ENCODE measurements at places on chromosomes 13 and 19. TPM values are rescaled to one million over a fixed set of nuclear protein-coding genes. Genes with fewer than 3 reads are reported as not detected.

DNA sequence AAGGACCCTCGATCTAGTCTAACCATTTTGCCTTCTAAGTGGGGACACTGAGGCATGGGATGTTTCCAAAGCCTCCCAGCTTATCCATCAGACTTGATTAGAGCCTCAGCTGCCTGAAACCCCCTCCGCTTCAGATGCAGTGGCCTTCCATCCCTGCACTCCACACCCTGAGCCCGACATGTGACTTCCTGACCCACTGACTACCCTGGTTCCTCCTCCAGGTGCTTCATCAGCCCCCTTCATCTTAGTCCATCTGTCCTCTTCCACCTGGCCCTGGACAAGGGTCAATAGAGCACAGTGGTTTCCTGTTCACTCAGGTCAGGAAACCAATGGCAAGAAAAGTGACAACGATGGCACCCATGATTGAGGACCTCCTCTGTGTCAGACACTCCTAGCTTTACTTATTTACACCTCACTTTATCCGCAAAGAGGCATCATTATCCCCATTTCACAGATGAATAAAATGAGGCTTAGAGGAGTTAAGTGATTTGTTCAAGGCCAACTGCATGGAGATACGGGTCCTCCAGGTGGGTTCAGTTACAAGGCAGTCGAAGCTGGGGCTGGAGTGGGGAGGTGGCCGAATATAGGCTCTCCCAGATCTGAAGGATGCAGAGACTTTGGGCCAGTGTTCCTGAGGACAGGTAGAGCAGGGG is 81.6 kb upstream of the TM9SF2 start:
- no peak for DNase-seq

MBD3L3 gene
- total RNA-seq: not detected

ASF1B gene
- total RNA-seq: 4.4 TPM

DNA sequence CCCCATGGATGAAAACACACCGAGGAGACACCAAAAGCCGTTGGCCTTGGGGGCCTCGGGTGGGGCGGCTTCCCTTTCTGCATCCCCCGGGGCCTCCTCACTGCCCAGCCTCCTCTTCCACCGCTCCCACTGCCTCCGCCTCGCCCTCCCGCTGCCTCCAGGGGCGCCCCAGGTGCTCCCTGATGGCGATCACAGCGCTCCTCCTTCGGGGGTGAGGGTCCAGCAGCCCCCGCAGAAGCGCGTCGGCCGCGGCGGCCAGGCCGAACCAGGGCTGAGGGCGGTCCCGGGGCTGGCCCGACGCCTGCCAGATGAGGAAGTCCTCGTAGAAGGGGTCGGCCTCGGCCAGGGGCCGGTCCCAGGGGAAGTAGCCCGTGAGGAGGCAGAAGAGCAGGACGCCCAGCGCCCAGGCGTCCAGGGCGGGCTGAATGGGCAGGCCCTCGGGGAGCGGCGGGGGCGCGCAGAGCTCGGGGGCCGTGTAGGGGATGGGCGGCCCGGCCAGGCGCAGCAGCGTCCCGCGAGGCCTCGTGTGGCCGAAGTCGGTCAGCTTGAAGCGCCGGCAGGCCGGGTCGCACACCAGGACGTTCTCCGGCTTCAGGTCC is 7.2 kb downstream of the SBK2 start:
- no peak for DNase-seq

DNA sequence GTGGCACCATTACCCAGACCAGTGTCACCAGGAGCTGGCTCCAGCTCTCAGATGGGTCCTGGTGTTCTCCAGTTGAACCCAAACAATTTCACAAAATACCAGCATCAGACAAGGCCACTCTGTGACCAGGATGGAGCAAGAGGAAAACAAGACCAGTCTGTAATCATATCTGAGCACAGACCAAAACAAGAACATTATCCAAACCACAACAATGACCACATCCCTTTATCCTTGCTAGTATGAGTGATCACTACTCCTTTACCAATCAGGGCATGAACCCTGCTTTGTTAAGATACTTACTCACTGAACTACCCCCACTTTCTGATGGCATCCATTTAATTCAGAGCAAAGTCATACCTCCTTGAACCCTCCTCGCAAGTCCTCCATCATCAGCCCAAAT is 145.9 kb downstream of the NUFIP1 start:
- no peak for DNase-seq

DNA sequence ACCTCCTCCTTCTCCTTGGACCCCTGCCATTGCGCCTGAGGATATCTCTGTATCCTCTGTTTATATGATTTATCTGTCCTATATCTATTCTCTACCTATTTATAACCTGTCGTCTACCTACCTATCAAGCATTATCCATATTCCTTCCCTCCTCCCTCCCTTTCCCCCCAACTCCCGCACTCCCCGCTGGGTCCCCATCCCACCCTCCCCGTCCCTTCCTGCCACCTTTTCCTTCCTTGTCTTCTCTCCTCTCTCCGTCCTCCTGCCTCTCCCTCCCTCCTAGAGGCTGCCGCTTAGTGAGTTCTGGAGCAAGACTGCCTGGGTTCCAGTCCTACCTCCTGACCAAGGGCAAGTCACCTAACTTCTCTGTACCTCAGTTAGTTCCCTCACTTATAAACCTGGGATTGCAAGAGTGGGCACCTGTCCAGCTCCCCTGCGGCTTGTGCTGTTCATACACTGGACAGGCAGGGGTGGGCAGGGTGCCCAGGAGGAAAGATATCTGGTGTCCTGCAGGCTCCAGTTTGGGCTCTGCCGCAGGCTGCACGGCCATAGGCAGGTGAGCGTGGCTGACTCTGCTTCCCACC is 16.1 kb downstream of the TTYH1 start:
- DNase-seq: no peak

- no peak for DNase-seq
Measured at GRCh38 chr19:47228168-47228936, 2.6 kb downstream of the BBC3 start.

NPHS1 gene
- total RNA-seq: 0.68 TPM

ANKLE1 gene
- 0.55 TPM for total RNA-seq

TMEM59L gene
- 6.5 TPM for total RNA-seq

DNA sequence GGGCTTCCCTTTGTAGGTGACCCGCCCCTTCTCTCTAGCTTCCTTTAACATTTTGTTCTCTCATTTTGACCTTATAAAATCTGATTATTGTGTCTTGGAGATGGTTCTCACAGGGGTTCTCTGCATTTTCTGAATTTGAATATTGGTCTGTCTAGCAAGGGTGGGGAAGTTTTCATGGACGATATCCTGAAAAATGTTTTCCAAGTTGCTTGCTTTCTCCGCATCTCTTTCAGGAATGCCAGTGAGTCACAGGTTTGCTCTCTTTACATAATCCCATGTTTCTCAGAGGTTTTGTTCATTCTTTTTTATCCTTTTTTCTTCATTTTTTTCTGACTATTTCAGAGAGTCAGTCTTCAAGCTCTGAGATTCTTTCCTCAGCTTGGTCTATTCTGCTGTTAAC is 53.6 kb downstream of the POSTN start:
- DNase-seq: no peak

CACNA1A gene
- 0.29 TPM for total RNA-seq

TUBA3C gene
- total RNA-seq: not detected

DNA sequence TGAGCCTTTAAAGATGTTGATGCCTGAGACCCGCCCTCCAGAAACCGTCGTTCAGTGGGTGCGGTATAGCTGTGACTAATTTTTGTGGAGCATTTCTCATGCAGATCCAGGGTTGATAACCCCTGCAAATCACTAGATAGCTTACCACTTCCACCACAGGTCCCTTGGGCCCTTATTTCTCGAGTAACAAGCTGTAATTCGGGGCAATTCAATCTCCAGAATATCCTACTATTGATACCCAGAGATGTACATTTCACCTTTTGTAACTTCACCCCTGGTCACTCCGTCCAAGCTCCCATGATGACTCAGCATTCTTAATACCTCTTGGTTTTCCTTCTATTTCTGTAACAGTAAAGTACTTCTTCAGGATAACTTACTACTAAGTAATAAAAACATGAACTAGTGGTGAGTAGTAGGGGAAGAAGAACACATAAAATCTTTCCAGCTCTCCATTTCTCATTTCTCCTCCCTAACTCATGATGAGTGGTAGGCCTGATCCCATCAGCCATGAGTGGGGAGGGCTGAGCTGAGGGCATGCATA is 71.9 kb upstream of the UBL3 start:
- DNase-seq: no peak

IGFL3 gene
- total RNA-seq: not detected

DNA sequence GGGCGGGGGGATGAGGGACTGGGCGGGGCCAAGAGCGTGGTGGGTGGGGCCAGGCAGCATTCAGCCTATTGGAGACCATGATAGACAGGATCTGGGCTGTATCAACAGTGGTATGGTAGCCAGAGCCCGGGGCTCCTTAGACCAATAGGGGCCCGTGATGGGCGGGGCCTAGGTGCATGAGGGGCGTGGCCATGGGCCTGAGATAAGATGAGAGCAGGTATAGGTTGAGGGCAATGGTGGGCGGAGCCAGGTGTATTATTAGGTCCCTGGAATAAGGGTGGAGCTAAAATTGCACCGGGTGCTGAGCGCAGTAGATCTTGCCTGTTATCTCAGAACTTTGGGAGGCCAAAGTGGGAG is 5.3 kb downstream of the ABCA7 start:
- no peak for DNase-seq

- no peak for DNase-seq
Measured at GRCh38 chr19:42363614-42364346, 26.3 kb downstream of the CNFN start.

GRCh38 chr13:98549728-98550317 is 27.1 kb downstream of the STK24 start:
- no peak for DNase-seq

ZNF850 gene
- 2.7 TPM for total RNA-seq

DNA sequence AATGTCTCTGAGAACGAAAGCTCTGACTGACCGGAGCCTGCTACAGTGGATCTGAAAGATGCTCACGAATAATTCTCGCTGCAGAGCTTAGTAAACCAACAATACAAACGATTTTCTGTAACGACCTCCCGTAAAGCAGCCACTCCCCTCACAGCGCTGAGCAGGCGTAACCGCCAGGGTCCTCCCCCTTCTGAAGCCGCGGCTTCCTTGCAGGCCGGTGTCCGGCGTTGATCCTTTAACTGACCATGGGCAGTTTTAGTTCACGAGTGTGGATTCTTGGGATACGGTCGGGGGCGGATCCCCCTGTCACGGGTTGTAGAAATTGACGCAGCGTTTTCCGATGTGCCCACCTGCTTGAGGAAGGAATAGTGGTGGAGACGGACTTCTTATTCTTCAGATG is 75.9 kb downstream of the ATP11A start:
- DNase-seq: no peak

- DNase-seq: no peak
Measured at GRCh38 chr19:47765523-47766358, 12.8 kb upstream of the SELENOW start.

LAIR1 gene
- 1.0 TPM for total RNA-seq

DNA sequence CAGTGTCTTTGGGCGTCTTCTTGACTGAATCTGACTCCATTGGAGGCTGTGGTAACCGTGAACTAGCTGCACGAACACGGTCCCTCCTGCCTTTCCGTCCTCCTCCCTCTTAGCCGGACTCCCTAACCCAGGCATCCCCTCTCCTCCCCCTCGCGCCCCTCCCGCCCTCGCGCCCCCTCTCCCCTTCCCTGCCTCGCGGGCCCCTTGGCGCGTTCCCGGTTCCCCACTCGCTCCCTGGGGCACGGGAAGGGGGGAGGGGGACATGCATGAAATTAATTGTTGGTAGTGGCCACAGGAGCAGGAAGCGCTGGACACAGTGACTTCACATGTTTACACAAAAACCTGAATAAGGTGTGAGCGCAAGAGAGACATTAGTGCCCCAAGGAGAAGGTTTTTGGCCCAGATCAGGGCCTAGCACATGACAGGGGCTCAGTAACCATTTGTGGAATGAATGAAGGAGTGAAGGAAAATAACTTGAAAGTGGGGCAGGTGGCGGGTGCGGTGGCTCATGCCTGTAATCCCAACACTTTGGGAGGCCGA is 279 bp downstream of the DMRTC2 start:
- DNase-seq: no peak

DNA sequence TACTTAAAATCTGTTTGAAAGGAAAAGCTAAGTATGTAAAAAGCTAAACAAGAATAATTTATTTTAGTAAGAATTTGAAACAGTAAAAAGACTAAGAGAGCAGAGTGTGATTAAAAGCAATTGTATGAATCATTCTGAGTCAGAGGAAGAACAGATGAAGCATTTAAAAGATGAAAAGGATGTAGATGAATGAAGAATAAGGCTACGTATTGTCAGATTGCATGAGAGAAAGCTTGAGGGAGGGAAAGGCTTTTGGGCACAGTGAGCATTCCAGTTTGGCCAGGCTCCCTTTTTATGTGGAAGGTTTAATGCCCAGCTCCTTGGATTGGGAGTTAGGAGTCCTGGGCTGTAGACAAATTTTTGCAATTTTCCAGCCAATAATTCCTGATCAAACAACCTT is 117.7 kb downstream of the FREM2 start:
- DNase-seq: peak; percentile 41

- no peak for DNase-seq
Measured at GRCh38 chr13:26128676-26129075, 76.9 kb upstream of the SHISA2 start.

DNA sequence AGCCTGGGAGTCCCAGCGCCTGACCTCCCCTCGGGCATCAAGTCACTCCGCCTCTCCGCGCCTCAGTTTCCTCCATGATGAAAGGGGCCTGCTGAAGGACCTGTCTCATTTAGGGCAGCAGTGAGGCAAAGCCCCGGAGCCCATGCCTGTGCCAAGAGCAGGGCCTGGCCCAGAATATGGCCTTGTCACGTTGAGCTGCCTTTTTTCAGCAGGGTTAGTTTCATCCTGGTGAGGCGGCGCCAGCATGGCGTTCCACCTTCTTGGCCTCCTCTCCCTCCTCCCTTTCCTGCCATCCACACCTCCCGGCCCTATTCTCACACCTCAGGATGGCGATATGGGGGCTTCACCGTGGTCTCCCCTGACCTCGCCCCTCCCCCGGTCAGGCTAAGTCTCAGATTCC is 30.2 kb downstream of the PAK4 start:
- DNase-seq: no peak

GRCh38 chr13:94480672-94481145 is 1.2 kb upstream of the DCT start:
- peak; percentile 19 for DNase-seq

DNA sequence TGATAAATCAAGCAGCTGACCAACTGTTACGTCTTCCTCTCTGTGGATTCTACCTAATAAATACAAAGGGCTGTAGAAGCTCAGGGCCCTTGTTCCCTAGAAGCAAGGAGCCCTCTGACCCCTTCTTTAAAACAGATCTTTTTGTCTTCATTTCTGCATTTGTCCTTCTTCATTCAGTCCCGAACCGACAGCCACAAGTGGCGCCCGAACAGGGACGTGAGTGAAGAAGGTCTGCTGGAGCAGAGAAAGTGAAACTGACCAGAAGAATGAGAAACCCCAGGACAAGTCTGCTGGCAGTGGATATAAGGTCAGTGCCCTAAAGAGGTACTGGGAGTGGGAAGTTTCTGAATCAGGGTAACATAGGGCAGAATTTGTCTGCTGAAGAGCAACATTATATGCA is 13.1 kb downstream of the ZNF773 start:
- no peak for DNase-seq

DNA sequence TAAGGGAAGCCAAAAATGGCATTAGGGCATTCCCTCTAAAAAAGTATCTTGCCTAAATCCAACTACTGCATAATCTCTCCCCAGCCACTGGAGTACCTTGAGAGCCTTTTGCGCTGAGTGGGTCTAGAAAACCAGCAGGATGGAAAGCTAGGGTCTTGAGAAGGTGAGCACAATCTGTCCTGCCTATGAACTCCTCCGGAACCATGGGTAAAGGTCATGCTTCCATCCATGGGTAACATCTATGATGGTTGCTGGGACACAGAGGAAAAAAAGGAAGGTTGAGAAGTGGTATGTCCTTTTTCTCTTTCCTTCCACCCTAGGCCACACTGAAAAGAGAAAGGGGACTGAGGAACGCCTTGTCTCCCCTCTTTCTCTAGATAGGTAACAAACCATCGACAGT is 52.4 kb downstream of the ZNF676 start:
- DNase-seq: no peak

GRCh38 chr13:82323101-82323500 is 1559.2 kb downstream of the SLITRK1 start:
- no peak for DNase-seq

Measured in kidney epithelial cell (primary cell).